ENCODE measurements at places on chromosomes 2 and 18.
A peak's percentile ranks its signal among the peaks of the same experiment; 100 is the strongest.

GRCh38 chr2:68425503-68425902, 41.6 kb downstream of the FBXO48 start:
- DNase-seq: no peak

DNA sequence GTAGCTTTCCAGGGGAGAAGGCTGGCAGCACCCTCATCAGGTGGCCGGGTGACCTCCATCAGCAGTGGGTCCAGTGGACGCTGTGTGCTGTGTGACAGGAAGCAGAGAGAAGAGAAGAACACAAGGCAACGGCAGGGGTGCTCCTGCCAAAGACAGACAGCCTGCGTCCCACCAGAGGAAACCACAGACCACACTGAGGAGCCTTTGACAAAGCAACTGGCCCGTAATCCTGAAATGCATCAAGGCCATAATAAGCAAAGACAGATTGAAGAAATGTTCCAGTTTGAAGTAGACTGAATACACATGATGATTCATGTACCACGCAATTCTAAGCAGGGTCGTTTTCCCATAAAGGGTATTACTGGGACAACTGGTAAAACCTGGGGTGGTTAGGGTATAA, 172.4 kb downstream of the FBXO15 start:
- DNase-seq: peak; percentile 66

DNA sequence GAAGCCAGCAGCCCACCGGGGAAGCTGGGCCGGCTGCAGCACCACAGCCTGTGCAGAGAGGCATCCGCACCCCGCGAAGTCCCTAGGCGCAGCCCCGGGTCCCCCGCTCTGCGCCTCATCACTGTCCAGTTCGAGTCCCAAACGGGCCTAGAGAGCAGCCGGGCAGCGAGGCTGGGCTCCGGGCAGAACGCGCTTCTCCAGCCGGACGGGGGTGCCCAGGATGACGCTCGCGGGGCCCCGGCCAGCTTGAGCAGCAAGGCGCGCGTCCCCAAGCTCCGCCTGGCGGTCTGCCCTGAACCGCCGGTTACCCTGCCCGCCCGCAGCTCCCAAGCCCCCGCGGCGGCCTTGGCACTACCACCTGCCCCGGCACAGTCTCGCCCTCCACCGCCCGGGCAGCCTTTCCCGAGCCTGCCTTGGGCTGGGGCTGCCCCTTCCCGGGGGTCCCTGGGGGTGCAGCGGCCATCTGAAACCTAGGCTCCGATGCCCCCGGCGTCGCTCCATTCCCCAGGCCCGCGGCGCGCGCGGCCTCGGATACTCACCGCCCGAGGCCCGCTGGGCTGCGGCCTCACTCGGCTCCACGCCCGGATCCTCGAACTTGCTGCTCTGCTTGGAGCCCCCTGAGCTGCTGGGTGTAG, 591 bp downstream of the SLC16A14 start:
- DNase-seq: peak; percentile 28

DNA sequence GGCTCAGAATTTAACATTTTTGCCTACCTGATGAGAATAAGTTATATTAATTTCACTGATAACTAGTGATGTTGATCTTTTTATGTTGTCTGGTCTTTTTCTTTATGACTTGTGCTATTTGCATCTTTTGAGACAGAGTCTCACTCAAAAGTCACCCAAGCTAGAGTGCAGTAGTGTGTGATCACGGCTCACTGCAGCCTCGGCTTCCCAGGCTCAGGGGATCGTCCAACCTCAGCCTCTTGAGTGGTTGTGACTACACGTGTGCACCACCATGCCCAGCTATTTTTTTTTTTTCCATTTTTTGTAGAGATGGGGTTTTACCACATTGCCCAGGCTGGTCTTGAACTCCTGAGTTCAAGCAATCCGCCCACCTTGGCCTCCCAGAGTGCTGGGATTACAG, 7.5 kb downstream of the SMCHD1 start:
- no peak for DNase-seq

DNA sequence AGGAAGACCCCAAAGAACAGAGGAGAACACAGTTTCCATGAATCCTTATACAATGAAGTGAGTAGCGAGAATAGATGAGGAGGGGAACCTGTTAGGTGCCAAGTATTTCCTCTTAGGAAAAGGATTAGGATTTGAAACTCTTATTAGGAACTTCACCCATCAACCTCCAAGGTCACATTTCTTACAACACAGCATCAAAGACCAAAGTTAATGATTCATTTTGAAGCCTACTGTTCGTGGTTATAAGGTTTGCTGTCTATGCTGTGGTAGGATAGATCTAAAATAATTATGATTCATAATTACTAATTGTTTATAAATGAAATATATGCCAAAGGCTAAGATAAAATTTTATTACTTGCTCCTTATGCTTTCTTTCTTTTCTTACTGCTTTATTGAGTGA, 6.1 kb downstream of the CFAP221 start:
- DNase-seq: peak; percentile 4

DNA sequence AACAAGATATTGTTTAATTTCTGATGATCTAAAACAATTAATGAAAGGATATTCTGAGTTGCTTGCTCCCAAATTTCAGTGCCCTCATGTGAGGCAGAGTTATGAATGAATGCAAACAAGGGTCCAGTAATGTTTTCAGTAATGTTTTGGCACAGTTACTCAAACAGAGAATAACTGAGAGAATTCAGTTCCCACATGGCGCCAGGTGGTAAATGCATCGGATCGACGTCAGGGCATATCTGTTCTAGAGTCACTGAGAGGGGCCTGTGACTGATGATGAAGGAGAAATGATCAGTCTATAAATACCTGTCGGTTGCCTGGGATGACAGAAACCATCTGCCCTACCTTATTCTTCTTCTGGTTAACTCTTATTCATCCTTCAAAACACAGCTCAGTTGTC, 81.4 kb downstream of the KCNS3 start:
- no peak for DNase-seq

DNA sequence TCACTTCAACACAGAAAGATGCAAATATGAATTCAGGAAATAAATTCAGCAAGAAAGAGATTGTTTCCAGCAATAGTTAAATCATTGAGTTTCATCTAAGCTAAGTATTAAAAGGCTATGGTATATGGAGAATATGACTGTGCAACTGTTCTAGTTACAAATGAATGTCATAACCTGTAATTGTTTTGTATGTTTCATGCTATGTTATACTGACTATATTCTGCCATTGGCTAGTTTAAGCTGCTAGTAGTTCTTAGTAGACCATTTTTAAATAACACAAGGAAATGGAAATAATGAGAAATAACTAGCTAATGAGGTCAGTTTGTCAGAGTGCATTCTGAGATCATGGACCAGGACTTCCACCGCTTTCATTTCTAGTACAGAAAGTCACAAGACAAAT, 1154.9 kb upstream of the TMEFF2 start:
- no peak for DNase-seq

- DNase-seq: no peak
Observed at GRCh38 chr2:105649534-105649933, 95.2 kb upstream of the NCK2 start.

DNA sequence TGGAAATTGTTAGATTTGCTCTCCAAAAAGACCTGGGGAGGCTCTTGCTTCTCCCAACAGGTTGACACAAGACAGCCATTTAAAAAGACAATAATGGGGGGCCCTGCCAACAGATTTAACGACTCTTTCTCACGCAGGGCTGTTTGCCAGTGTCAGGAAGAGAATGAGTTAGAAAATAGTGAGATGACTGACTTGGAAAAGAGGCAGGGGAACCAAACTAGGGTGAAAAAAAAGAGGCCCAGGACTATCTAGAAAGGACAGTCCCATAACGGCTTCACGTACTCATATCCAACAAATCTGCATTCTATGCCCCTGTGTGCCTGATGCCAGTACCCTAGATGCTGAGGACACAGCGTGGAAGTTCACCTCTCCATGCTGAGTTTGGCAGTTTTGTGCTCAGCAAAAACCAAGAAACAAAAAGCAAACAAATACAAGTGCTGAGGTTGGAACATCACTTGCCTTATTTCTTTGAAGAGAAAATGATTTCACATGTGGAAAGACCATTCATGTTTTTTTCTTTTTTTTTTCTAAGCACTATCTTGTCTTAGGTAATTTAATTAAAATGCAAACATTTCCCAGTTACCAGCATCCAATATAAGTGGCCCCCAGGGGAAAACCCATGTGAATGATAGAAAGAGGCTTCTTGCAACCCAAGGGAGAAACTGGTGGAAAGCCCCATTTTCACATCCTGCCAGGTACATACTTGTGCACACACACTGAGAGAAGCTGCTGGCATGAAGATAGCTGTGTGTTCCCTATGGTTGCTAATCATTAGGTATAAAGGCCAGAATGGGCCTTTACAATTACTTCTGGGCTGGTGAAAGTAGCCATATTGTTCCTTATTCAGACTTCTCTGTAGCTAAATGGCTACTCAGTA, 10.6 kb upstream of the WIPF1 start:
- no peak for DNase-seq

DNA sequence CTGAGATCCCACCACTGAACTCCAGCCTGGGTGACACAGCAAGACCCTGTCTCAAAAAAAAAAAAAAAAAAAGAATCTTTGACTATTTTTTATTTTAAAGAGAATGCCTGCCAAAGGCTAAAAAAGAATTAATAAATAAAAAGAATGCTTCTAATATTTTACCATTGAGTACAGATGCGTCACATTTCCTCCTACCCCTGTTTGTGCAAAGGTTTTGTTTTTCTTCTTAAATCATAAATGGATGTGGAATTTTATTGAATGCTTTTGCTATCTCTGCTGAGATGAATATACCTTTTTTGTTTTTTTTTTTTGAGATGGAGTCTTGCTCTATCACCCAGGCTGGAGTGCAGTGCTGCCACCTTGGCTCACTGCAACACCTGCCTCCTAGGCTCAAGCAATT, 22.8 kb downstream of the CYBRD1 start:
- DNase-seq: no peak

- no peak for DNase-seq
Observed at GRCh38 chr2:168593713-168594112, 137.6 kb downstream of the CERS6 start.

- DNase-seq: no peak
Observed at GRCh38 chr2:9430316-9431293, 7.2 kb downstream of the CPSF3 start.

GRCh38 chr2:42086500-42086953, 38.7 kb downstream of the PKDCC start:
- DNase-seq: peak; percentile 68

DNA sequence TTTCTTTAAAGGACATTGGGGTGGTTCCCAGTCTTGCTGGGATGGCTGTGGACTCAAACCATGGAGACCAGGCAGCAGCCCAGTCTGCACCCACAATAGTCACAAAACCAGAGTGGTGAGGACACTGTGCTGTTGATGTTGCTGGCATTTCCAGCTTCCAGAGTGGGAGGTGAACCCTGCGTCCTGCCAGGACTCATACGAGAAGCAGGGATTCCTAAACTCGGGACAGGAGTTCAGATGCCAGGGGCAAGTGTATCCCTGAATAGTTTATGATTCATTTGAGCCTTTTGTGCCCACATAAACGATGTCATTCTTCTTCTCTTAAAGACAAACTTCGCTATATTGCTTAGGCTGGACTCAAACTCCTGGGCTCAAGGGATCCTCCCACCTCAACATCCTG, 62.8 kb downstream of the TCF7L1 start:
- DNase-seq: no peak

DNA sequence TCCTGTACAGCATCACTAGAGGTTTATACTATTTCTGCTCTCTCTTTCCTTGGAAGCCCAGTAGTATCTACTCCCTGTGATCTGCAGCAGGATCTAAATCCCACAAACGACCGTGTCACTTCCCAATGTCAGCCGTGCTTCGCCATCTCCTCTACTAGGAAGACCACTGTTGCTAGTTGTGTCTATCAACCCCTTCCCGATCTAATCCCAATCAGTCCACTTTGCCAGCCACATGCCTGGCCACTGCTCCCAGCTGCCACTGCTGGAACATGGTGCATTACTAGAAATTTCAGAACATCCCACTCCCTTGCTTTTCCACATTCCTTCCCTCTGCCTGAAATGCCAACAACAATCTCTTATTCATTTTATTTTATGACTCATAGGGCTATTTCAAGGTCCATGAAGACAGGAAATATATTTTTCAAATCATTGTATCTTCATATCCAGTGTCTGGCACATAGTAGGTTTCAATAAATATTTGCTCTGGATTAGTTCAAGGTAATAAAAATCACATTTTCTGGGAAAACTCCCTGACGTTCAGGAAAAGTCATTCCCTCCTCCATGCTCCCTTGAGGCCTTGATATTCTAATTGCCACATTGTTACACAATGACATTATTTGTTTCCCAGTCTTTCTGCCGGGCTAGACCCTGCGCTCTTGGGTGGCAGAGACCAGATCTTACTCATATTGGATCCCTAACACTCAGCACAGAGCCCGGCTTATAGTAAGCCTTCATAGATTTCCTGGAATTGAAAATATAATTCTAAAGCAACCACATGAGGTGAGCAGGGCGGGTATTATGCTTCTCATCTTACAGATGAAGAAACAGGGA, 2.1 kb upstream of the TRIB2 start:
- DNase-seq: peak; percentile 73
